ENCODE measurements at places on chromosomes 1 and 21.
A peak's percentile ranks its signal among the peaks of the same experiment; 100 is the strongest.

DNA sequence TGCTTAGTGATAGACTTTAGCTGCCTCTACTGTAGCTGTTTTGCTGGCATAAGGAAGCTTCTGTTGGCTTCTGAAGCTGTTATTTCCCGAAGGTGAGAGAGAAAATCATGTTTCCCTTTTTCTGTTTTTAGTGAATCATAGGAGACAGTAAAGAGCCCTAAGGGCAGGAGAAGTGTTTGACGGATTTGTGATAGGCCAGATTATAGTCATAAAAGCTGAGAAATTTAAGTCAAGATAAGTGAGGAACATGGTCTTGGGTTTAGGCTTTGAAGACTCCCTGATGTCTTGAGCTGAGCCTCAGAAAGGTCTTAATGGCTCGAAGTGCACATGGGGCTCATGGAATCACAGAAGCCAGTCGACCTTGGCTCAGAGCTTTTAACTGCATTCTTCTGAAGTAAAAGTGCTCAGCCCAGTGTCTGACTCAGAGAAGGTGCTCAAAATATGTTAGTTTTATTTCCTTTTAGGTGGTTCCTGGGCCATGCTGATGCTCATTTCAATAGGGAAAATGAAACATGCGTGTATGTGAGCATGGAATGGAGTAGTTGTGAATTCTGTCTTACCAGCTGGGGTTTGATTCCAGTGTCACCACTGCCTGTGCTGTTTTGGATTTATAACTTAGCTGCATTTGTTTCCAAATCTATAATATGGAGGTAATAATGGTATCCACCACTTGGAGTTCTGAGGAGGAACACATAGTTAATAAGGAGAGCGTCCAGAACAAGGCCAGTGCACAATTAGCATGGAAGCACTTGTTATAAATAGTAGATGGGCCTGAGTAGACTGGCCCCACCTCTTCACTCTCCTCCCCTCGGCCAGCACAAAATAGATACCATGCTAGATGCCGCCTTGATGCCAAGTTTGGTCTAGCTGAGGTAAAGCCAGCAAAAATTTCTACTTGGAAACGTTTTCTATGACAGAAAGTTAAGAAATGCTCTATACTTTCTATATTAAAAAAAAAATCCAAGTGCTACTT lies 99.2 kb downstream of the C1orf21 start:
- DNase-seq, result no peak

- DNase-seq, result no peak
Observed at GRCh38 chr1:59143133-59143487, 153.8 kb upstream of the FGGY start.

DNA sequence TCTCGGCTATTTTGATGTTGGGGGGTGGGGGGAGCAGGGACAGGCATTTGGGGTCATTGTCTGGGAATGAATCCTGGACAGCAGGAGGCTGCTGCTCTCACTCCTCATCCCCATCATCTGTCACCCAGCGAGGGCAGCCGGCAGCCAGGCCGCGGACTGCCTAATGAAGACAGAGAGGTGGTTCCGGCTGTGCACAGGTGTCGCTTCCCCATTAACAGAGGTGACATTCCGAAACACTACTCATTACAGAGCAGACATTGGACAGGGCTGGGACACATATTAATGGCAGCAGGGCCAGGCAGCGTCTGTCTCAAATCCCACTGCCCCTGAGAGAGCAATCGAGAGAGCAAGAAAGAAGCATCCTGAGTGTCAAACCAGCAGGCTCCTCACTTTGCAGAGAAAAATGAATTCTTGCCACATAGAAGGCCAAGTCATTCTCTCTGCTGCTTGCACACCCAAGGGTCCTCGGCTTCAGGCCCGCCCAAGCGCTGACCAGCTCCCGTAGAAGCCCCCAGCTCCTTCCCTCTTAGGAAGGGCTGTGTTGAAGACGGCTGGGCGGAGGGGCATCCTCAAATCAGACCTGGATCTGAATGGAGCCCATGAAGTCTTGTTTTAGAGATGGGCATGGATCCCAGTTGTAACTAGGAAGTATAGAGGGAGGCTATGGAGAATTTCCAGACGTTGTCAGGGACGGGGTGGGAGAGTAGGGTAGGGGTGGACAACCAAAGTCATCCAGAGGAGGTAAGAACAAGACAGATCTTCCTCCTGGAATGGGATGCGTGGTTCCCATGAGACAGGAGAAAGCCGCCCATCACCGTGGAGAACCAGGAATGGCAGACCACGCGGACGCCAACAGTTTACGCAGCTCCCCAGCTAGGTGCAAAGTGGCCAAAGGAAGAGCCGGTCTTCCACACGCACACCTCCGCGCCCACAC lies 8.2 kb upstream of the LEMD1 start:
- no peak for DNase-seq

- DNase-seq, result no peak
Observed at GRCh38 chr1:14442669-14443068, 155.8 kb upstream of the KAZN start.

DNA sequence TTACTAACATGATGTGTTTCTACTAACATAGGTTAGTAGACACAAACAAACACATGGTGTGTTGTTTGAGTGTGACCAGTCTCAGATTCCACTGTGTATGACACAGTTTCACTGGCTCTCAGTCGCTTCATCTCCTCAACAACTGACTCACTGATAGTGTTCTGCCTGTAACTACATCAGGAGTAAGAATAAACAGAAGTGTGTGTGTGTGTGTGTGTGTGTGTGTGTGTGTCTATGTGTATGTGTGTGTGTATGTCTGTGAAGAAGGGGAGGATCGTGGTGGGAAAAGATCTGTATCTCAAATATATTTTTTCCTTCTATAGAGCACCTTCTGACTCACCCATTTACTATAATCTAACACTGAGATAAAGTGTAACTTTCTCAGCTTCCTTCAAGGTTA lies 391.0 kb downstream of the PTPRC start:
- no peak for DNase-seq

- DNase-seq, result no peak
Observed at GRCh38 chr1:187038784-187039183, 210.0 kb downstream of the PLA2G4A start.

GRCh38 chr1:53274026-53274425 lies 35.7 kb upstream of the MAGOH start:
- DNase-seq, result no peak

GRCh38 chr1:51734896-51735745 lies 118.2 kb downstream of the OSBPL9 start:
- DNase-seq, result no peak

DNA sequence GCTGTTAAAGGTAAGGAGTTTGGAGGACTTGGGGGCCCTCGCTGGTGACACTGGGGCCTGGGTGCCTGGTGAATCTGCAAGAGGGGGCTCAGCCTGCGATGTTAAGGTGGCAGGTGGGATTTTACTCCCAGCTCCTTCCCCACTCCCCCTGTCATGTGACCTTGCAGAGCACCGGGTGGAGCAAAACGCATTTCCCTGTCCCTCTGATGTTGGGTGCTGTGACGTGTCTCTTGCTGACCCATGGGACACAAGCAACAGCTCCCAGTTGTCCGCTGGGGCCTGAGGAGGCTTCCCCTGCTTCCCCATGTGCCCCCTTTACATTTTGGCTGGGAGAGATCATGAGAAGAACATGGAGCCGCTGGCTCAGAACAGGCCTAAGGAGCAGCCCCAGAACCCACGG lies 319.0 kb downstream of the MATN1 start:
- DNase-seq, result no peak

DNA sequence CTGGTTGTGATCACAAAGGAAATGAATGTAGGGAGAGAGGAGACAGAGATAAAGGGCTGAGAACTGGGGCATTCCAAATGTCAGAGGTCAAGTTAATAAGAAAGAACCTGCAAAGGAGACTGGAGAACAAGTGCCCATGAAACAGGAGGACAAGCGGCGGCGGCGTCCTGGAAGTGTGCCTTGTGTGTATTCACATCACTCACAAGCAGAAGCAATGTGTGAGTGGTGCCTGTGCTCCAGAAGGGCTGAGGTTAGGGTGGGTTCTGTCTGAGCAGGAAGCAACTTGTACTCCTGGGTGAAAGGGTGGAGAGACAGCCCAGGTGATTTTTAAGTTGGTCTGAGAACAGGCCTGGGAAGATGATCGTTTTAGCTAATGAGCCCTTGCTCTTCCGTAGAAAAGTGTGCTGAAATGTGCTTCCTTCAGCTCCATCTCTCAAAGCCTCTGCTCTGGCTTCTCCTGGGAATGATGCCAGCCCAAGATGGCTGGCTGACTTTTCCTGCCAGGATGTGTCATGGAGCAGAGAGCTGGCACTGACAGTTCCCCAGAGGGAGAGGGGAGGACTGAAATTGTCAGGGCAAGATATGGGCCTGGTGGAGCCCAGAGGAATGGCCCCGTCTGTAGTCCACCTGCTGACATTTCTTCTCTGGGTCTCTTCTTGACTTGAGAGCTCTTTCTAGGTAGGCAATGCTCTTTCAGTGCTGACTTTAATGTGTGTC lies 25.1 kb upstream of the PLEKHA6 start:
- no peak for DNase-seq

DNA sequence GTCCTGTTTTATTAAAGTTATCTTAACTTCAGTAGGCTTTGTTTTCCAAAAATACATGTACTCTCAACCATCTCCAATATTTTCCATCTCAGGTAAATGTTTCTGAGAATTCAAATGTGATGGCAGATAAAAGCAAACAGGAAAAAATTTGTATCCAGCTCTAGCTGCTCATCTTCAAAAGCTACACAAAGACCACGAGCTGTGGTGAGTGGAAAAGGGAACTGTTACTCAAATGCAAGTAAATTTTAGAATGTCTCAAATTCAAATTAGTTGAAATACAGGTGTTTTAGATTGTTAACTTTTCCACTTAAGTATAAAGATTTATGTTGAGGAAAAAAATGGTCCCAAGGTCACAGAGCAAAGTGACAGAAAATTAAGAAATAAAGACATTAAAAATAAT lies 216.0 kb downstream of the SLC45A1 start:
- no peak for DNase-seq

DNA sequence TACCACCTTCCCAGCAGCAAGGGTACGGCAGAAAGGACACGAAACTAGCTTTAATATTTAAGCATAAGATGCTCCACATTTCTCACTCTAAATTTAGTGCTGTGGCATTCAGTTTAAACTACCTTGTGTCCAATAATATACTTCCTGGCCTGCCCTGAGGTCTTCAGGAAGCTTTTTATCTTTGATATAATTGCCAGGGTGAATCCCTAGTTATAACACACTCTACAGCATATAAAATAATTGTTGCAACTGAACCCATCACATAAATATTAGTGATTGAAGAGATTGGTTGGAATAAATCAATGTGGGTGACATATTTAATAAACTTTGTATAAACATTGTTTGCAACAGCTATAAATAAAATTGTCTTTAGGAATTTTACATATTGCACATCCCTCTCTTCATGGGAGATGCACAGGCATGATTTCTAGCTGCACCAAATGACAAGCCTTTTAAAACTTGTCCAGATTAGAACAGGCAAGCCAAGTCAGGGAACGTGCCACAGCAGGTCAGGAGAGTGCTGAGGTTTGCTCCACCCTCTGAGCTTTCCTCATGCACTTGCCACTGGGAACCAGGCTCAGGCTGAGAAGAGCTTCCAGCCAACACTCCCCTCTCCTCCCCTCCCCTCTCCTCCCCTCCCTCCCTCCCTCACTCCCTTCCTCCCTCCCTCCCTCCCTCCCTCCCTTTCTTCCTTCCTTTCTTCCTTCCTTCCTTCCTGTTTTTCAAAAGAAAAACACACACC lies 623.2 kb upstream of the PKN2 start:
- DNase-seq, result no peak

DNA sequence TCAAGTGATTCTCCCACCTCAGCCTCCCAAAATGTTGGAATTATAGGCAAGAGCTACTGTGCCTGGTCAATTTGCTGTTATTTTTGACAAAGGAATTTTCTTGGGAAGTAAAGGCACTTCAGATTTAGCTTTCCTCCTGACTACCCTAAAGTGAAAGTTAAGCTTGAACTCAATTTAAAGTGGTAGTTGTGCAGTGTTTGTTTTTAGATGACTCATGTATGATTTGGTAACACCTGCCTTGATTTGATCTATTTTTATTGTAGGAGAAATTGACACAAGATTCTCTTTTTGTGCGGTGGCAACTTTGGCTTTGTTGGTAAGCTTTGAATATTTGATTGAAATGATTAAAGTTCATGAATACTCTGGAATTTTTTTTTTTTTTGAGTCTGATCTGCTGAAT lies 5.0 kb downstream of the RABGGTB start:
- DNase-seq, result no peak

- DNase-seq, result no peak
Observed at GRCh38 chr1:52404975-52405338, 555 bp downstream of the PRPF38A start.

GRCh38 chr1:229479660-229480399 lies 28.3 kb downstream of the NUP133 start:
- DNase-seq, result peak; percentile 39

- no peak for DNase-seq
Observed at GRCh38 chr1:184649451-184649888, 105.2 kb downstream of the EDEM3 start.

- no peak for DNase-seq
Observed at GRCh38 chr1:30101487-30102227, 621.7 kb downstream of the MATN1 start.

GRCh38 chr1:3153902-3154795 lies 85.1 kb downstream of the PRDM16 start:
- no peak for DNase-seq

DNA sequence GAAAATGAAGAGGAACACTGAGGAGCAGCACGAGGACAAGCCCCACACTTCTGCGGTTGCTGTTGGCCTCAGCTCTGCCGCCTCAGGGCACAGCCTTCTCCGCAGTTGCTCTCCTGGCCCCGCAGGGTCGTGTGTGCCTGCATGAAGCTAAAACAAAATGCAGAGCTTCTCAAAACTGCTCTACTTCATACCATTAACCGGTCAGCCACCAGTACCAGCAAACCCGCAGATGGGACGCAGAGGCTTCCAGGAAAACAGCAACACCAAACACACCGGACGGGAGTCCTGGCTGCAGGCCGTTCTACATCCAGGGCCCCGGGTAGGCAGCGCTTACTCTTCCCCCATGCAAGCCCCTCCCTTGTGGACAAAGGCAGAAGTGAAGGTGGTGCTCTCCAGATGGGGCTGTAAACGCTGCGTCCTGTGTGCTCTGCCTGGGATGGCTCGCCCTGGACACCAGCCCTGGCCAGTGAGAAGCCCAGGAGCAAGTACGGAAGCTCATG lies 7.1 kb upstream of the C1orf159 start:
- DNase-seq, result no peak

GRCh38 chr1:29539971-29540370 lies 303.6 kb downstream of the PTPRU start:
- no peak for DNase-seq
